ENCODE measurements at places on chromosomes 5 and 9.

GRCh38 chr9:133122935-133123611 is 2.0 kb upstream of the RALGDS start:
- no peak for DNase-seq

GRCh38 chr9:114553202-114553601 is 34.4 kb upstream of the ATP6V1G1 start:
- DNase-seq = no peak

GRCh38 chr5:34656001-34656699 is at the start of gene RAI14:
RAI14 (plus strand) TSS chr5:34656328; CDS start chr5:34686920, 30,592 bp downstream.
- peak; percentile 36 for DNase-seq

DNA sequence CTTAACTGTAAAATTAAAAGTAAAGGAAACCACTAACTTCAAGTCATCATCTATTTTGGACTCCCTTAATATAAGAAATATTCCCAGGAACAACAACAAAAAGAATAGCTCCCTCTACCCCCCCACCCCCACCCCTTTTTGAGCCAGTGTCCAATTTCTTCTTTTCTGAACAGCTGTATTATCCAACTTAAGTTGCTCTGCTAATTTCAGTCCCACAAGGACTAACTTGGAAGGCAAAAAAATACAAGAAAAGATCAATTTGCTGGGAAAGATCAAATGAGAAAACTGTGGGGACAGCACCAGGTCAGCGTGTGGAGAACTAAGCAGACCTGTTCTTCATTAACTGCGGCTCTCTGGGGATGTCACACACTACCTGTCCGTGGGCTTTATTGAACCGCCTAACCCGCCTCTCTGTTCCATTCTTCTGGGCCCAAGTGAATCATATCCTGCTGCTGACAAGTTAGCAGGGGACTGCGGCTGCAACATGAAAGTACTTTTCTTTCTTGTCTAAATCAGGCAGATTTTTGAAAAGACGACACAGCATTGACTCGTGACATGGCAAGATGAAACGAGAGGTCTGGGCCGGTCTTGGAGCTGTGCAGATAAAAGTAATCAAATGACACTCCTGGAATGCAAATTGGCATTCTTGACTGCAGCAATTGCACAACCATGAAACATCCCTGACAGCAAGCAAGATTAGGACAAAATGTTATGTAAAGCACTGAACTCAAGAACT is 2.7 kb downstream of the BNC2 start:
- DNase-seq = no peak

GRCh38 chr9:99822806-99823591 is 1.3 kb downstream of the NR4A3 start:
- DNase-seq = no peak
